Activated CD8-positive, alpha-beta memory T cell treated with anti-CD3 and anti-CD28 coated beads for 24 hours (primary cell): ENCODE measurements at places on chromosomes 4 and X.

DNA sequence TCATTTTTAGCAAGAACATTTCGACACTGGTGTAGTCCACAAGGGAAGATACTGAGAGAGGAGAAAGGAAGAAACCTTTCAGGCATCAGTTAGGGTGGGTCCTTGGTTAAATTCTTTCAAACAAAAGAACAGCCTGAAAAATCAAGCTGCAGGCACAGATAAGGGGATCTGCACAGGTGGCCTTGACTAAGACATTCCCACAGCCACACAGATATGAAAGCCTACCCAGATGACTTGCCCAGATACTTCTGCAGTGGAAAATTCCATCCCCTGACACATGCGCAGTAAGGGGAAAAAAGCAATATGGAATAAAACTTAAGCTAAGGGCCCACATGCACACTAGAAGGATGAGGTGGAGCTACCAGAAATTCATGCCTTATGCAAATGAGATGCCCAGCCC, 8.9 kb upstream of the TMEM165 start:
- no peak for DNase-seq

- DNase-seq, result no peak
These were observed 1.7 kb downstream of the CLCN4 start for GRCh38 chrX:10158279-10159144.

DNA sequence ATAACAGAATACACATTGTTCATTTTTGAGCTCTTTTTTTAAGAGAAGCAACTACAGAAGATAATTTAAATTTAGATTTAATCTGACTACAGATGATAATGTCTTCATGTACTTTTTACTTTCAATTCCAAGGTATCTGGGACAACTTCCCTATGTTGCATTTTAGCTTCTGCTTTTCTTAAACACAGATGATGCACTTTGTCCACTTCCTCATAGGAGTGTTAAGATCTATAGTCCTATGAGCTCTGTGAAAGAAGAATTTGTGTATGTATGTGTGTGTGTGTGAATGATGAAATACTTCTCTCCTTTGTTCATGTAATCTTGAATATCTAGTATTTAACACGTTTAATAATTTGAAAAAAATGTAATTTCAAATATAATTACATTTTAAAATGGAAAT, 5.3 kb upstream of the FHIP1A start:
- DNase-seq, result no peak

GRCh38 chr4:132759199-132759780, 389.8 kb upstream of the PCDH10 start:
- DNase-seq, result no peak

GRCh38 chrX:71466979-71467523, 65.9 kb upstream of the OGT start:
- no peak for DNase-seq

GRCh38 chr4:57504139-57504538, 394.0 kb upstream of the IGFBP7 start:
- no peak for DNase-seq

DNA sequence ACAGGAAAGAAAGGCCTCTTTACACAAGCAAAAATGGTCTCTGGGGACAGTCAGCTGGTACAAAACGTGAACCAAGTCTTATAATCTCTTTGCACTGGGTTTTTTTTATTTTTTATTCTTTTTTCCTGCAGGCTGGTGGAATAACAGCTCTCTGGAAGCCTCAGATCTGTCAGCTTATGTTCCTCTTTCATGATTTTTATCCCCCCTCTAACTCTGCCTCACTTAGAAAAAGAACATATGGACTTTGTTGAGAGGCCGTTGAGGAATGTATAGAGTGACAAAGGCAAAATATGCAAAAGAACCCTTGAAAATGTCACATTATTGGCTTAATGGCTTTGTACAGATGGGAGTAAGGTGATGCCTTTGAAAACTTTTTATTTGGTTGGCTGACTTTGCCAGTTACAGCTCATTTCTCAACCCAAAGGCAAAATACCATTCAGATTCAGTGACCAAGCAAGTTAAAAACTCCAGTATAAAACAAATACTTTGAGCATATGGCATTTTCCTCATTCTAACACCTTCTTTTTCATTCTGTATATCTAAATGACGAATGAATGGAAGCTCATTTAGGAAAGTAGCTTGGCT, 111.1 kb downstream of the RNF150 start:
- no peak for DNase-seq

DNA sequence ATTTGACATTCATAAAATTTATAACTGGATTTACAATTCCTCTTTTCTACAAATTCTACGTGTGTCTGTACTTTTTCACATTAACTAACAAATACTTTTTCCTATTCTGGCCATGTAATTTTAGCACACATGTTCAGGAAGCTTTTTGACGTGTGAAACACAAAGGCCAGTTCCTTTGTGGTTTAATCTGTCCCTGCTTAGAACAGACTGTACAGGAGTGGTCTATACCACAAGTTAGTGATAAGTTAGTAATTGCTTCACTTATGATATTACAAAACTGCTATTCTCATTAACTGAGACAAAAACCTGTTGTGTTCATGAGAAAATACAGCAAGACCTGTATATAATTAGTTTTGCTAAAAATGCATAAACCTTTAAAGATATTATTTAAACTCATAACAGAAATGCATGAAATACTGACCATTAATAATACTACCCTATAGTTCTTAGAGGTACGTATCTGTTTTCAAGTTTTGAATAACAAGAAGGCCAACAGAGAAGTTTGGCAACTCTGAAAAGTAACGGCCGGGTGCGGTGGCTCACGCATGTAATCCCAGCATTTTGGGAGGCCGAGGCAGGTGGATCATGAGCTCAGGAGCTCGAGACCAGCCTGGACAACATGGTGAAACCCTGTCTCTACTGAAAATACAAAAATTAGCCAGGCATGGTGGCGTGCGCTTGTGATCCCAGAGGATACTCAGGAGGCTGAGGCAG, 13.7 kb upstream of the AREG start:
- no peak for DNase-seq

- DNase-seq, result no peak
These were observed 740.4 kb downstream of the TRIML1 start for GRCh38 chr4:188879598-188879997.

DNA sequence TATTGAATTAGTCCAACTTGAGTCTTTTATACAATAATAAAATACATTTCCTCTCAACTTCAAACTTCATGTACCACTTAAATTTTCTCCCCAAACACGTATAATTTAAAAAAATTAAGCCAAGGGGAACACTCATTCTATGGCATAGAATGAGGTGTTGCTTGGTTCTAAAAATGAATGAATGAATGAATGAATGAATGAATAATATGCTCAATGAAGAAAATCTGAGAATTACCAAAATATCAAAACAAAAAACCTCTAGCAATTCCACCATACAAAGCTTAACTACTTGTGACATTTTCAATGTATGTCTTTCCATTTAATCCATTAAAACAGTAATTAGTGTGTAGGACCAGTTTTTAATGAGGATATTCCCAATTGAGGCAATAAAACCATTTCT, 62.7 kb upstream of the PLAC8 start:
- no peak for DNase-seq
